ENCODE measurements at places on chromosomes 5 and 9. TPM values are rescaled to one million over a fixed set of nuclear protein-coding genes. Genes with fewer than 3 reads are reported as not detected.
A peak's percentile ranks its signal among the peaks of the same experiment; 100 is the strongest.

- DNase-seq = no peak
Observed at GRCh38 chr5:6820851-6821479, 107.7 kb downstream of the TENT4A start.

- peak; percentile 55 for DNase-seq
Observed at GRCh38 chr9:86749894-86750255, 197.4 kb downstream of the GAS1 start.

The PLCXD3 gene
- 68.3 TPM for total RNA-seq

DNA sequence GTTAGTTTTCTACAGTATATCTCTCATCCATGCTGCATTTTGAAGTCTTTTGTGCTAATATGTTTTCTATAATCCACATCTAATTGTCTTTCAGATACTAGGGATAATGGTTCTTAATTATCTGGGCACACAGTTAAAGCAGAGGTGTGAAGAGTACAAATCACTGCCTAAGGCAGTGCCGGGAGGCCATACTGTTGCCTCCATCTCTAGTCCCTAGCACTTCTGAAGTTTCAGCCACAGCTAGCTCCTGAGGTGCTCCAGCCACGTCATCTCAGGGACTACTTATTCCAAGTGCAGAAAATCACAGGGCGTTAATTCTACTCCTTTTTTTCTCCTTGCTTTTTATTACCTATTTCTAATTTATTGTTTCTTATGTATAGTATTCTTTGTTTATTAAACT is 760.0 kb upstream of the FAM174A start:
- no peak for DNase-seq

The ALDH1A1 gene
- total RNA-seq = 32.2 TPM

DNA sequence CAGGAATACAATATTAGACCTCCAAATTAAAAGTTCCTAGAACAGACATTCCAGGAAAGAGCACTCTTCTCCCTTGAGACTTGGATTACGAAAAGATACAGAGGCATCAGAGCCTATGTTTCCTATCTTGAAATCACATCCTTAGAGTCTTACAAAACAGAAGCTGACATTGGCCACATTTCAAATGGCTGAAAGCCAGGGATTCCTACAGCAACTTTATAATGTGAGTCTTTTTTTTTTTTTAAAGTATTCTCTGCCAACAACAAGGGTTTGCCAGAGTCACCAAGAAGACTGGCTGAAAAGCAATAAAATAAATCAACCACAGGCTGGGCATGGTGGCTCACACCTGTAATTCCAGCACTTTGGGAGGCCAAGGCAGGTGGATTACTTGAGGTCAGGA is 63.1 kb downstream of the TRPM6 start:
- DNase-seq = no peak

The ZFR gene
- 66.0 TPM for total RNA-seq

- no peak for DNase-seq
Observed at GRCh38 chr5:58400737-58401136, 59.1 kb downstream of the PLK2 start.

The TAF1L gene
- total RNA-seq = not detected

GRCh38 chr5:94776167-94776566 is 157.7 kb downstream of the SLF1 start:
- DNase-seq = no peak

The ENHO gene
- total RNA-seq = not detected

The SOHLH1 gene
- total RNA-seq = not detected

The TRMT10B gene
- 2.5 TPM for total RNA-seq

GRCh38 chr5:9284781-9285307 is 261.0 kb downstream of the SEMA5A start:
- DNase-seq = no peak

DNA sequence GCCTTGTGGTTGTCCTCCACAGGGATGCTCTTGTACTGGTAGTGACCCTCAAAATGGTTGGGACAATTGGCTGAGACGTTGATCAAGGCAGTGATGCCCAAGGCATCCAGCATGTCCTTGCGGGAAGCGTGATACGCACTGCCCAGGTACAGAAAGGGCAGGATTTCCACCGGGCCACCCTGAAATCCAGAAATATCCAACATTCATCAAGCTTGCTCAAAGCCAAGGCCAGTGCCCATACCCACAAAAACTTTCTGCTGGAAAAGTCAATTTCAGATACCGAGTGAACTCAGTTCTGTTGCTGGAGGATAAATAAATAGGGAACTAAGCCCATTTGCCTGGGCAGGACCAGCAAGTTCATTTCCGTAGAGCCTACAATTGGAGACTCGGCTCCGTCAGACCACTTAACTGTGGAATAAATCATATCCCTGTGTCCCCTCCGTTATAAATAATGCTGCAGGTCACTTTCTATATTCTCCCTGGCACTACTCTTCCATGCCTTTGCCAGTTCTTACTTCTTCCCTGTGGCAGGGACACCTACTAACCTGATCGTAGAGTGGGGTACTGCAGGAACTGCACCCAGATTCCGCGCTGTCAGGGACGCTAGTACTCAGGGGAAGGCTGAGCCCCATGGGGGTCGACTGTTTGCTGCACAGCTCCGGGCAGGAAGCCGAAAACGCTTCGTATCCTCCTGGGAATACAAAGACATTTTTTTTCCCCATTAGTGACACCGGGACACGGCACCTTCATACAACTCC is 1.2 kb downstream of the DUSP1 start:
- DNase-seq = no peak

The ZSWIM6 gene
- total RNA-seq = 4.6 TPM

The CDH10 gene
- total RNA-seq = 0.74 TPM

The BASP1 gene
- 8.3 TPM for total RNA-seq

- no peak for DNase-seq
Observed at GRCh38 chr5:166050531-166050930, 2240.9 kb upstream of the WWC1 start.

The TMEM252 gene
- not detected for total RNA-seq

DNA sequence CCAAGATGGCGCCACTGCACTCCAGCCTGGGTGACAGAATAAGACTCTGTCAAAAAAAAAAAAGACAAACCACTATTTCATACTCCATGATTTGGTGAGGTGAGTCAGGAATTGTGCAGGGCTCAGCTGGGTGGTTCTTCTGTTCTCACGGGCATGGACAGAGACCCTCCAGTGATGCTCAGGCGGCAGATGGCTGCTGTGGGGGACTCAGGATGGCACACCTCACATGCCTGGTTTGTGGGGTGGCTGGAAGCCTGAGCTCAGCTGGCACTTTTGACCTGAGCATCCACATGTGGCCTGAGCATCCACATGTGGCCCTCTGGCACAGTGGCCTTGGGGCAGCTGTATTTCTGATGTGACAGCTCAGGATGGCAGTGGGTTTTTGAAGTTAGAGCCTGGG is 217.2 kb downstream of the IRX2 start:
- DNase-seq = peak; percentile 32

DNA sequence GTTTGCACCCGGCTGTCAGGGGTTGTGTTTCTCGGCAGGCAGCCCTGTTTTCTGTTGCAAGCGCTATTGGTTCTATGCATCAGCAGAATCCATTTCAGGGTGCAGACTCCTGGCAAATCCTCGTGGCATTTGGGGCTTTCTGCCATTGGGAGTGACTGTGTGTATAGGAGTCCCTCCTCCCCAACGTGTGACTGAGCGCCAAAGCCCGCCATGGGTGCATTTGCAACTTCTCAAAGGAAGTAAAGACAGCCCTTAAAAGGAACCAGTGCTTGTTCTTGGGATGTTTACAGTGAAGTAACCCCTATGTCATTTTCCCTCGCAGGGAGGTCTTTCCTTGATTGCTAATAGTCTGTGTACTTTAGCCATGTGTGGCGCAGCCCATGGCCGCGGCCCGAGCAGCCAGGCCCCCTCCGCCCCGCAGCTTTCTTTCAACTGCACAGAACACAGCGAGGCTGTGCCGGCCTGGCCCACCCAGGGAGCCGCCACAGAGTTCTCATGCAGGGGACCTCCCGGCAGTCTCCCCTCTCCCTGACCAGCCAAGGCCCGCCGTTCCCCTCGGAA is 175.6 kb downstream of the HSD17B3 start:
- DNase-seq = no peak

- DNase-seq = no peak
Observed at GRCh38 chr9:108153416-108153815, 663.8 kb upstream of the KLF4 start.

DNA sequence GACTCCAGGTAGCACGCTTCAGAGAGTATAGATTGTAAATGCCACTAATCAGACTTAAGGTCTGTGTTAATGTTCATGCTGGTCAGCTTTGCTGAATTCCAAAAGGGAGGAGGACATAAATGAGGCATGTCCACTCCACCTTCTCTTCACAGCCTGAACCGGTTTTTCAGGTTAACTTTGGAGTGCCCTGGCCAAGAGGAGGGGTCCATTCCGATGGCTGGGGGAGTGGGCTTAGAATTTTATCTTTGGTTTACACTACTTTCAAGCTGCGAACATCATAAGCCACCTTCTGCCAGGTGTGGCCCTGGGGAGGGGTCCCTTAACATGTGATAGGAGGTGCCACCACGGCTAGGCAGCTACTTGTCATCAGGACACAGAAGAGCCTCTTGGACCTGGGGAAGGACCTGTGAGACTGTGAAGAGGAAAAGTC is 24.2 kb downstream of the ABO start:
- no peak for DNase-seq

DNA sequence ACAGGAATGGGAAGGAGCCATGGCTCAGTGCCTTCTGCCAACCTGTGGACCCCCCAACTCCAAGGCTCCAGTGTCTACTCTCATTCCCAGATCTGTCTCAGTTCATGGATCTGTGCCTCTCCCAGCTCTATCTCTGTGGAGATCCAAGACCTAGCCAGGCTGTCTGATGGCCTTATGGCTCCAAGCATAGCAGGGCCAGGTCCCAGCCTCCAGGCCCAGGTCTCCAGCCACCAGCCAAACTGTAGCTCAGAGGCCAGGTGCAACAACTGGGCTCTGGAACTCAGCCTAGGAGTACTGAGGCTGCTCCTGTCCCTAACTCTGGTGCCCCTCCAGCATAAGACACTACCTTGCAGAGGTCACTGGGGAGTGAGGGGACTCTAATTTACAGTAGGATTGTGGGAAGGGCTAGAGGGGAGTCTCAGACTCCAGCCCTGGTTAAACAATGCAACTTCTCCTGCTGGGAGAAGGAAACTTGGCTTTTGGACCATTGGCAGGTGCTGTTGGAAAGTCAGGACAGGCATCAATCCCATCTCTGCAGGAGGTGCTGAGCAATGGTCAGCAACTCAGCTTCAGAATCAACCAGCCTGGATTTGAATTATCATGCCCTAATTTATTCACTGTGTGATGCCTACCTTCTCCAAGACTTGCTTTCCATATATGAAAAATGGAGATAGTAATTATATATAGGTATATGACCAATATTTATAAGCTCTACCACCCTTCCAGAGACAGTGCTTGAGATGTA is 63.0 kb downstream of the PCDH1 start:
- no peak for DNase-seq

DNA sequence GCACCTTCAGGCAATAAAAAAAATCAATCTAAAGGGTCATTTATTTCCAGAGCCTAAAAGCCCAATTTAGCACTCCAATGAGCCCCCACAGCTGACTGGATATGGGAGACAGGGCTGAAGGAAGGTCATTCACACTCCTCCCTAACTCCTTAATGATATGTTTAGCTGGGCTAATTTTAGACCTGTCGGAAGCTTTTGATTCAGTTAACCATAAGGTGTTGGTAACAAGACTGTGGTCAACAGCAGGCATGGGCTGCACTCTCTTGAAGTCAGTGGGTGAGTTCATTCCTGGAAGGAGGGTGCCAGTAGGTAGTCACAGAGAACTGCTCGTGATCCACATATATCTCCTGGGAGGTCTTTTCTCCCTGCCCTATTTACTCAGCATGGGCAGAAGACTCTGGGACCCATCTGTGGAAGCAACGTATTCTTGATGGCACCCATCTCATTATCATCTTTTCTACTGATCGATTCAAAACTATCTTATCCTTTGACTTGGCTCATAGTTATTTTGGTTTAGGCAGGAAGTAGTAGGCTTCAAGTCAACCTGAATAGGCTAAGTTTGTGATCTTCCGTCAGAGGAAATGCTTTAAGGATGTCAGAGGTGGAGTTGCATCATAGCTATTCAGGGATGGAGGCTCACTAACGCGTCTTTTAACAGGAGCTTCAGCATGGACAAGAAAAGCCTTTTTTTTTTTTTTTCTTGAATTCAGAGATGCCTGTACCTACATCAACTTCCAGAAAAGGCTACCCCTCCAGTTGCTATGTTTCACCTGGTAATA is 367.7 kb upstream of the SLC30A5 start:
- DNase-seq = no peak

DNA sequence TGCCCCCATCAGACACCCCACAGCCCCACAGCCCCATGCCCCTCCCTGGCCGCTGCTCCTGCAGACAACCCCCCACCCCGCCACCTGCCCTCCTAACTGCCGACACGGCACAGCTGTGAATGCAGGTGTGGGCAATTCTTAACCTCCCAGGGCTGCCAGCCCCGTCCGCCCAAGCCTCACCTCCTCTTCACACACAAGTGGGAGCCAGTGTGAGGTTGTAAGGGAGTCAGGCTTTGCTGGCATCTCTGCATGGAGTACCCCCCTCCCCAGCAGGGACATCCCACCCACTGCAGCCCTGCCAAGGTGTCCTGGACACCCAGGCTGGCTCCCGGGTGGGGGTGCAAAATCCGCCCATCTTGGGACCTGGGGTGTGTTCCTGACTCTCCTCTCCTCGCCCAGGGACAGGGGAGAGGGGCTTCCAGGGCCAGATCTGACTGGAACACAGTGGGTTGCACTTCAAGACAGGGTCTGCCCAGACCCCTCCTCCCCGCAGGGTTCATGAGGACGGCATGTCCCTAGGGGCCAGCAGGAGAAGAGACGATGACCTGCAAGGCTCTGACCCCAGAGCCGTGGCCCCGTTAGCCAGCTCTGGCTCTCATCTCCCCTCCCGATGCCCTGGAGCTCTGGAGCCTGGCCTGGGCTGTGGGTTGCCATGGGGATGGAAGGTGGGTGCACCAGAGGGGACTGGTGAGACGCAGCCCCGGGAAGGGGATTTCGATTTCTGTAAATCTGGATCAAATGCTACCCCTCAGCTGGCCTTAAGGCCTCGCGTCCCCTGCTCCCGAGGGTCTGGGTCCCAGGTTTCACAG is 34.4 kb downstream of the SARDH start:
- DNase-seq = no peak

DNA sequence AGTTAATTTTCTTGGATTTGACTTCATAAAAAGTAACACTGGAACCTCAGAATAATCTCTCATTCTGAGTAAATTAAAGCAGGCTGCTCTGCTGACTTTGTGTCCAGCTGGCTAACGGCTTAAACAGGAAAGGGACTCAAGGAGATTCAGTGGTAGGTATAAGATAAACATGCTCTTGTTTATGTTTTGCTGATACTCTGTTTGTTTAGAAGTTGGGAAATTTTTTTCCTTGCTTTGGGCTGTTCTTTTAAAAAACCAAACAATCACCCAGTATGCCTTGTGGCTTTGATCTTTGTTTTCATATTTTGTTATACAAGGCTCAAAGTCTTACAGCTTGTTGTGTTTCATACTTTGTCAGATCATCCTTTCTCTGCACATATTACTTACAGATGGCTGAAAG is 237.6 kb upstream of the RIOK2 start:
- DNase-seq = no peak
